ENCODE measurements at places on chromosomes 2 and 18.
A peak's percentile ranks its signal among the peaks of the same experiment; 100 is the strongest.

- no peak for DNase-seq
These were observed 69.8 kb downstream of the CYBRD1 start for GRCh38 chr2:171592036-171592555.

- DNase-seq = no peak
These were observed 402.5 kb upstream of the TRIB2 start for GRCh38 chr2:12314127-12314760.

- no peak for DNase-seq
These were observed 275.3 kb downstream of the EIPR1 start for GRCh38 chr2:3102081-3102921.

GRCh38 chr2:56191617-56192016 is 7.8 kb downstream of the CCDC85A start:
- DNase-seq = no peak

DNA sequence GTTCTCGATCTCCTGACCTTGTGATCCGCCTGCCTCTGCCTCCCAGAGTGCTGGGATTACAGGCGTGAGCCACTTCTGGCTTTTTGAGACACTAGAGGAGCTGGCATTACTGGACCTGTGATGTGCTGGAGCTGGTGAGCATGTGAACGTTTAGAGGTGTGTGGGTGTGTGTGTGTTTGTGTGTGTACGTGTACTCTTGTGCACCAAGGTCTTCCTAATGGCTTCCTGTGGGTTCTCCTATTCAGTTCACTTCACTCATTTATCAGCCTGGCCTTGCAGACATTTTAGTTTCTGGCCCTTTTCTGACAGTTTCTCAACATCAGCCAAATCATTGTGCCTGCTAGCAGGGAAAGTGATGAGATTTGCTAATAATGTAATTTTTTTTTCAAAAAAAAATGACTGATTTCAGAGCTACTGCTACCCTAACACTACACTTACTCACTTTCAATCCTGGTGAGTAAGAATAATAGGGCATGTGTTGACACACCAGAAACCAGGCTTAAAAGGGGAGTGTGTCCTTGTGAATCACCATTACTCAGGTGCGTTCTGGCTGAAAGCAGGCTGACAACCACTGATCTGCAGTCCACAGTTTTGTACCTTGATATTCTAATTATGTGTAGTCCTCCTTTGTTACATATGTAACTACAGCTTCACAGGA is 41.0 kb upstream of the ACTR3 start:
- peak; percentile 47 for DNase-seq

- DNase-seq = no peak
These were observed 66.3 kb upstream of the GATA6 start for GRCh38 chr18:22102953-22103646.

DNA sequence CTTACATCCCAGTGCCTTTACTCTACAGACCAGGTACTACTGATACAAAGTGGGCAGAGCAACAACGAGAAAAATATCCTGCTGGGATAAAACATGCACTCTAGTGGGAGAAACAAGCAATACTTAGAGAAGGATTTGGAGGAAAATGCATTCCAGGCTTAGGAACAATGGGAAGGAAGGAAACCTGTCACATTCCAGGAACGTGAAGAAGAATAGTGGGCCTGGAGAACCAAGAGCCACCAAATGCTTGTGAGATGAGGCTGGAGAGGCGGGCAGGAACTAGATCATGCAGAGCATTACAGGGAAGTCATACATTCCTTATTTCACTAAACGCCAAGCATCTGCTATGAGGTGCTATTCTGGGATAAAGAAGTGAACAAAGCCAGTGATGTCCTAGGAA is 342.3 kb downstream of the DCC start:
- DNase-seq = no peak

- no peak for DNase-seq
These were observed 220.4 kb downstream of the ZNF516 start for GRCh38 chr18:76274468-76275289.

GRCh38 chr2:177279847-177280246 is 15.3 kb upstream of the NFE2L2 start:
- DNase-seq = no peak

GRCh38 chr2:216916956-216917650 is 57.2 kb upstream of the TNP1 start:
- DNase-seq = no peak

GRCh38 chr2:105445976-105446375 is 47.1 kb upstream of the FHL2 start:
- DNase-seq = no peak

DNA sequence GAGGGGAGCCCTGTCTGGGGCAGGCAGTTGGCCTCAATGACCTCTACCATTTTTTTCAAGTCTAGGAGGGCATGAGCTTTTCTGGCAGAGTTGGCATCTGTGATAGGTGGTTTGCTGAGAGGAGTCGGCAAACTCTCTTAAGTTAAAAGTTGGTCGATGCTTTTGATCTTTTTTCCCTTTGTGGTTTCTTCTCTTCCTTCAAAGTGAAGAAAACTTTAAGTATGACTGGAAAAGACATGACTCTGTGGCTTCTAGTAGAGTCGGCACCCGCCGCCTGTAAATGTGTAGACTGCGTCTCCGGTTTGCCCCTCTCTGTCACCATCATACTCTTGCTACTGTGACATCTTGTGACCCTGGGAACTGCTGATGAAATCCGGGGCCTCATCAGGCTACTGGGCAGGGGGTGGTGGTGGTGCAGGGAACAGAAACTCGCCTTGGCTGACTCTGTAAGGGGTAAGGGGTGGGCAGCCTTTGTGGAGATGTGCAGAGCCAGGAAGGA is 21.1 kb downstream of the INPP5D start:
- no peak for DNase-seq

GRCh38 chr2:221443645-221444044 is 128.5 kb downstream of the EPHA4 start:
- DNase-seq = no peak

GRCh38 chr2:38218591-38218991 is 142.6 kb upstream of the CYP1B1 start:
- DNase-seq = no peak

- DNase-seq = no peak
These were observed 3.0 kb upstream of the OSBPL1A start for GRCh38 chr18:24400587-24400986.

DNA sequence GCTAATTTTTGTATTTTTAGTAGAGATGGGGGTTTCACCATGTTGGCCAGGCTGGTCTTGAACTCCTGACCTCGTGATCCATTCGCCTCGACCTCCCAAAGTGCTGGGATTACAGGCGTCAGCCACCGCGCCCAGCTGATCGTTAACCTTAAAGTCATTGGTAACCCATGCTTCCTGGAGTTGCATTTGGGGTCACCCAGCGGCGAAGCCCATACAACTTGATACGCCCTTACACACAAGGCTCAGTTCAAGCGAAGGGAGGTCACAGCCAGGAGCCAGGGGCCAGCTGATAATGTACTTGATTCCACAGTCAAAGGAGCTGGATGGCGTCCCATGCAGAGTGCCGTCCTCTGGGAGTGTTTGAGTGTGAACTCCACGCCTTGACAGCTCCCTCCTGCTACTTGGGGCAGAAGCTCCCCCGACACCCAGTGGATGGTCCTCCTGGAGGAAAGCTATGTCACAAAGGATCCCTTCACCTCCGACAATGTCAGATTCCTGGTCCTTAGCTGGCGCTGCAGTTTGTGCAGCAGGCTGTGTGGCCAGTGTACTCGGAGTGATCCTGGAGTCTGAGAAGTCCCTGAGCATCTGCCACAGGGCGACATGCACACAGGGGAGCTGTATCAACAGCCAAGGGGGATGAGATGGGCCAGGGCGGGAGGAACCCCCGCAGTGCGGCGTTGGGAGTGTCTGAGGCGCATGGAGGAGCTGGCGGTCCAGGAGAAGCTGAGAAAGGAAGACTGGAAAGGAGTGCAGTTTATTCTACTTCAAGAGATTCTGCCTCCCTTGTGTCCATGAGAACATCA is 7.9 kb downstream of the CLHC1 start:
- no peak for DNase-seq

GRCh38 chr2:241680827-241681599 is 5.6 kb downstream of the DTYMK start:
- no peak for DNase-seq

Data from stimulated activated CD8-positive, alpha-beta memory T cell treated with anti-CD3 and anti-CD28 coated beads, Interleukin-7, amount 100 ng/mL, for 48 hours (primary cell).